Eye (tissue), 1 donor: ENCODE measurements at places on chromosomes 3 and 15.
A peak's percentile ranks its signal among the peaks of the same experiment; 100 is the strongest.

DNA sequence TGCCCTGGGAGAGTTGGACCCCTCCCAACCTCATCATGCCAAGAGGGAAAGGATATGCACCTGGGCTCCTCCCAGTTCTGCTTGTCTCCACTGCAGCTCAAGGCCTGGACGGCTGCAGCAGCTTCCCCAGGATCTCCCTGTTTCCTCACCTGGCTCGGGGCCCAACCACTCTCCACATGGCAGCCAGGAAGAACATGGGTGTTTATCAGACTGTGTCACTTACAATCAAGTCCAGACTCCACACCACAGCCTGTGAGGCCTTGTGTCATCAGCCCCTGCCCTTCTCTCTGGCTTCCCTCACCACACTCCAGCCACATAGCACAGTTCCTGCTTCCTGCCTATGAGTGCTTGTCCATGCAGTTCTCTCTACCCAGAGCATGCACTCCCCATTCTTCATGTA lies 534.4 kb downstream of the EPHB1 start:
- DNase-seq, result no peak

DNA sequence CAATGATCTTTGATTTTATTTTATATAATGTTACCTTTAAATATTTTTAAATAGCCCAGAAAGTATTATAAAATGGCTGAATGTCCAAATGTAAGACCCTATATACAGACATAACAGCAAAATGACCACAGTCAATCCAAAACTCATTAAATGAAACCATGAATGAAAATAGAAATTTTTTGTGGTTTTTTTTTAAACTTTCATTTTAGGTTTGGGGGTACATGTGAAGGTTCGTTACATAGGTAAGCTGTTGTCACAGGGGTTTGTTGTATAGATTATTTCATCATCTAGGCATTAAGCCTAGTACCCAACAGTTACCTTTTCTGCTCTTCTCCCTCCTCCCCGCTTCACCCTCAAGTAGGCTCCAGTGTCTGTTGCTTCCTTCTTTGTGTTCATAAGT lies 108.8 kb downstream of the FAIM start:
- no peak for DNase-seq

- no peak for DNase-seq
Measured at GRCh38 chr15:57337868-57338411, 38.4 kb upstream of the CGNL1 start.

GRCh38 chr3:182105875-182106274 lies 394.1 kb downstream of the SOX2 start:
- DNase-seq, result no peak

DNA sequence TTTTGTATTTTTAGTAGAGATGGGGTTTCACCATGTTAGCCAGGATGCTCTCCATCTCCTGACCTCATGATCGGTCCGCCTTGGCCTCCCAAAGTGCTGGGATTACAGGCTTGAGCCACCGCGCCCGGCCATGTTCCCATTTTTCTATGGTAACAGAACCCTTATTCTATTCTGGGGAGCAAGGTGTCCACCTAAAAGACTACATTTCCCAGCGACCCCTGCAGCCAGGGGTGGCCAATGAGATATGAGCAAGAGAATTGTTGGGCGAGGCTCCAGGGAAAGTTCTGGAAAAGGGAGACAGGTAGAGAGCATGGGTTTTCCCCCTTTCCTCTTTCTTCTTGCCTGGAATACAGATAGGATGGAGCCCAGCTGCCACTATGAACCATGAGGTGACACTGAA lies 96.9 kb downstream of the LINGO1 start:
- DNase-seq, result no peak

- DNase-seq, result peak; percentile 28
Measured at GRCh38 chr15:39127925-39128617, 452.8 kb upstream of the THBS1 start.

GRCh38 chr3:84318273-84318809 lies 640.4 kb upstream of the CADM2 start:
- DNase-seq, result no peak

DNA sequence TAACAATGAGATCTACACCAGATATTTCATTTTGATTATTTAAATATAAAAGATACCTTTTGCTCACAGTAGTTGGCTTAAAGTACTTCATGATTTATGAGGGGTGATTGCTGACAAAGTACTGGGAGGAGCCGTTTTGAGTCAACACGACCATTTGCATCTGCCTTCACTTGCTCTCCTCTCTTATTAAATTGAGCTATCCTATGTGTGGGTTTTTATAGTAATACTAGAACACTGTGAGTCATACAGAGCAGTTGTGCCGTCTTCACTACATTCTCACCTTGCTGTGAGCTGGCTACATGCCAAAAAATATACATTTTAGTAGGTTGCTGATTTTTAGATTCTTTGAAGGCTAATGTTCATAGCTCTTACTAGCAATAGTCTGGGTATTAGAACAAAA lies 161.2 kb downstream of the ALCAM start:
- DNase-seq, result no peak

- DNase-seq, result no peak
Measured at GRCh38 chr3:32194653-32195052, 43.8 kb upstream of the CMTM8 start.

- DNase-seq, result no peak
Measured at GRCh38 chr3:9742560-9742959, 7.2 kb upstream of the OGG1 start.

GRCh38 chr15:90261811-90262210 lies 3.7 kb upstream of the NGRN start:
- DNase-seq, result no peak

DNA sequence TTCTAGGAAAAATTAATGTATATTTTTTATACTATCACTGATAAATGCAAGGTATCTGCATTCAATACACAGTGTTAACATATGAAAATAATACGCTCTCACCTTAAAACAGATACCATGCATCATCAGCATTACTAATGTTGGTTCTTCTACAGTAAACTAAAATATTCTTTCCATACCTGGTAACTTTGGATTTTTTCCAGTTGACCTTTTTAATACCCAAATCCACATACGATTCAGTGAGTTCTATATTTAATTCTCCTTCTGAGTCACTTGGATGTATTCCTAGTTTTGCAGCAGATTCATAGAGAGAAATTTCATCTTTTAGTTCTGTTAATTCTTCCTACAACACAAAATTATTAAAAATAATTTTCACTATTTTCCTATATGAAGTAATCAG lies 29.9 kb downstream of the CEP152 start:
- no peak for DNase-seq

DNA sequence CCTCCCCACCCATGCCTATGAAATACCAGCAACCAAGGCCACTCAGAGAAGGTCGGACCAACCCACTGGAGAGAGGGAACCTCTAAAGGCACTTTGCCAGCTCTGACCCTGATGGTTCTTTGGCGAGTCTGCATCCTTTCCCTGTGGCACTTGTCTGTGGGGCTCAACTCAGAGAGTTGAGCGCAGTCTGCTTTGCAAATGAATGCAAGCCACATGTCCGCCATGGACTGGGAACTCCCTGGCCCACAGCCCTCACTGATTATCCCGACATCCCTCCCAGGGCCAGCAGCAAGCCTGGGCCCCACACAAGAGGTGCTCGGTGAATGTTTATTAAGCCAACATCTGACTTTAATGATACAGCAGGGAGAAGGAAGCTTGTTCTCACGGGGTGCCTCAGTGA lies 55.5 kb upstream of the HES1 start:
- no peak for DNase-seq

DNA sequence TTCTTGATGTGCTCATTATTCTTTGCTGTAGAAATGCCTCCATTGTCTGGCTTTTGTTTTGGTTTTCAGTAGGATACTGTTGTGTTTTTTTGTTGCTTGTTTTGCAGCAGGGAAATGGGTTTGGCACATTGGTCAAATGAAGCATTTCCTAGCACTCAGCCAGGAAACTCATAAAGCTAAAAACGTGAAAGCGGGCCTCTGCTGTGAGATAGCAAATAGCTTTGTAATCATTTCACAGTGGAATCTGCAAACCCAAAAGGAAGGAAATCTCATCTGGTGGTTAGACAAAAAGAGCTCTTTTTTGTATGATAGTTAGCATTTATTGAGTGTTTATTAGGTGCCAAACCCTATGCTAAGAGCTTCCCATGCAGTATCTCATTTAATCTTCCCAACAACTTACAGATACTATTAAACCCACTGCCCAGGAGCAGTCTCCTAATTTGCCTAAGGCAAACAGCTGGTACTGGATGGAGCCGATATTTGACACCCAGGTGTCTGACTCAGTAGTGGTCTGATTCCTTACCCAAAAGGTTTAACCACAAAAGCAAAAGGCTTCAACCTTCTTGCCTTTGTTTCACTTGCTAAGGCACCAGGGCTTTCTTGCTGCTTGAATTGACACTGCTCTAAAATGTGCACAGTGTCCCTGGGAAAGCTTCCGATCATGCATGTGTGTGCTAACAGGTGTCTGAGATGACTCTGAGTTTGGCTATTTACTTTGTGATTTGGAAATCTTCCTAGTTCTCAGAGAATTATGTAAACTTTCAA lies 527.9 kb upstream of the MDFIC2 start:
- DNase-seq, result no peak

GRCh38 chr15:38440353-38441129 lies 13.4 kb upstream of the FAM98B start:
- DNase-seq, result peak; percentile 77

DNA sequence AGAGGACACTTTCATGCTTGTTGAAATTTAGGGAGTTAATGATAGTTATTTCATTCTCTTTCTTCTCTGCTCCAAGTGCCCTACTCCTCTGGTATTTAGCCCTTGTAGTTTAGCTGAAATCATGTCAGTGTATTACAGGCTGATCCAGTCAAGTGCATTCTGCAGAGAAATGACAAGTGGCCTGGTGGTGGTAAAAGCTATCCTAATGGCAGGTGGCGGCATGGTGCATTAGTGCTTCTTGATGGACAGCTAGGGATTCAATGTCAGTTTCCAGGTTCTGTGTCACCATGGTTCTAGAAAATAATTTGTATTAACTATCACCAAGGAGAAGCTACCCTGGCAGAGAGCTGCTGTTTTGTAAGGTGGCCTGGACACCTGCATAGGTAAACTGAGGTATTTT lies 90.0 kb upstream of the BNIP2 start:
- peak; percentile 24 for DNase-seq

- no peak for DNase-seq
Measured at GRCh38 chr3:10149226-10149625, 7.6 kb downstream of the VHL start.

GRCh38 chr3:10993729-10994065 lies 1.1 kb downstream of the SLC6A1 start:
- no peak for DNase-seq

- no peak for DNase-seq
Measured at GRCh38 chr15:60079210-60079609, 75.1 kb downstream of the FOXB1 start.

DNA sequence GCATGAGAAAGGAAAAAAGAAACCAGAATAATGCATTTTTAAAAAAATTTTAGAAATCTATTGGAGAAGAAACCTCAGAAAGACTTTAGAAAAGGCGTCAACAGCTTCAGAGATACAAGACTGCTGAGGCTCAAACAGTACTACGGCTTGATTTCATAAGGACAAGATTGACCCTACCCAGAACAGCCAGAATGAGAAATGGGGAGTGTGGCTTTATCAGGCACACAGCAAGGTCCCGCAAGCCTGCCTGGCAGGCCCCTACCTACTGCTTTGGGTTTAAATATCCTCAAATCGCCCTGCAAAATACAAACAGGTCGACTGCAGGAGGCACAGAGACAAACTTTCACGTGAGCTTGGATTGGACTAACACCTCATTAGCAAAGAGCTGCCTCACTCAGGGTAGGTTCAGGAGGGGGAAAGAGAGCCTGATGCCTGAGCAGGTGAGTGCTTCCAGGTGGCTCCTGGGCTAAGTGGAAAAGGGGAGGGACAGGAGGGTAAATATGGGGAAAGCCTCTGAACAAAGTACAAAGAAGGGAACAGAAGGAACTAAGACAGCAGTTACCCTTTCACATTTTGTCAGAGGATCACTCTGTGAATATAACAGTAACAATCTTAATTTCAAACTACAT lies 87.5 kb downstream of the RORA start:
- no peak for DNase-seq

GRCh38 chr3:125278155-125278554 lies 65.6 kb upstream of the SLC12A8 start:
- no peak for DNase-seq

DNA sequence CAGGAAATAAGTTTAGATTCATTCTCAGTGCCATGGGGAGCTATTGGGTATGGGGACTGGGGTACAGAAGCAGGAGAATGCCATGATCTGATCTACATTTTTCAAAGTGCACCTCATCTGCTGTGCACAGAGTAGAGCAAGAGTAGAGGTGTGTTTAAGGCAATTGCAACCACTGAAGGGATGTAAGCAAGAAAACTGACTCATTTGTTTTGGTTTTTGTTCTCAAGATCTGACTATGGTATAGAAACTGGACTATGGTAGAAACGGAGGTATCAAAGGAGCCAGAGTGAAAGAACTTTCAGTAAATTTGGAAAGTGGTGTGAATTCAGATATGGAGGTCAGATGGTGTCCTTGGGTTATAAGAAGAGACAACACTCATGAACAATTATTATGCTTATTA lies 86.2 kb upstream of the CMSS1 start:
- no peak for DNase-seq

- no peak for DNase-seq
Measured at GRCh38 chr3:13479332-13479581, 849 bp upstream of the HDAC11 start.

DNA sequence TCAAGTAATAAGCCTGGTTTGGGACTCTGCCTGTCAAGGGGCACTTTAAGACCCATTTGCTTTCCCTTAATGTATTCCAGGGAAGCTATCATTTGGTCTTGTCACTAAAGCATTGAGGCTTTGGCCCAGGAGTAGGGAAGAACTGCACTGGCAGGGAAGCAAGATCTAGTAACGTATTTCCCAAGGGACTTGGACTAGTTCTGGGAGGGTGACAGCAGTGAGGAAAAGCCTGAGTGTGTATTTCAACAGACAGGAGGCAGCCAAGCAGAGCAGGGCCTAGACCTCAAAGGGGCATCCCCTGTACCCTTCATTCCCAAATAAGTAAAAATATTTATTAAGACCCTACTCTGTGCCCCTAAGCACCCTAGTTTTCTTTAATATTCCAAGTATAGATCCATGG lies 92.8 kb downstream of the SRGAP3 start:
- no peak for DNase-seq

DNA sequence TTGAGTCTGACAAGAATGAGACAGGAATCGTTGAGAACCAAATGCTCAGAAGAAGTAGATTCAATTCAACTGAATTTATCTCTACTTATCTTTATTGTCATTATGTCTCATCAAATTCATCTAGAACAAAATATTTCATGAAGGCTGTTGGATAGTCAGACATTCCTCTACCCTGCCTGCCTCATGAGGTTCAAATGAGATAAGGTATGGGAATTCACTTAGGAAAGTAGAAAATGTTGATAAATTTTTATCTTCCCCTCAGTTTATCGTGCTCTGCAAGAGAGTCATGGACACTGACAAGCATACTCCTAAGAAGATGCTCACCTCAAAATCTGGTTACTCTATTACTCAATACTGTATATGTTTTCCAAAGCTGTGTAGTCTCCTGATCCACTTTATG lies 149.7 kb upstream of the CDIN1 start:
- DNase-seq, result no peak

GRCh38 chr15:95733931-95734330 lies 596.6 kb upstream of the NR2F2 start:
- DNase-seq, result no peak
